ENCODE measurements at places on chromosomes 1 and 21.

DNA sequence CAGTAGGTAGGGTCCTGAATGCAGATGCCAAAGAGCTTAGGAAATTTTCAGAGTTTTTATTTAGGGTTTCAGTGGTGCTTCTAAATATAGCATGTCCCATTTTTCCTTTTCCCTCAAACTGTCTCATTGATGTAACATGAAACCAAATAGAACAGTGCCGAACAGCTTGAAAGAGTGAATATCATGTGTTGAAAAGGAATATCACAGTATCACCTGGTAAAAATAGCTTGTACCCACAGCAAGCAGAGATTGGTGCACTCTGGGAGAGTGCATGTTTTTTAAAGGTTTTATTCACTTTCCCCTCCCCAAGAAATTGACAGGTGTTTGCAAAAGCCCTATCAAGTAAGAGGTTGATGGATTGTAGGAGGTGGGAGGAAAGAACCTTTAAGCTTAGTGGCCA is 41.9 kb upstream of the ELAVL4 start:
- DNase-seq: no peak

DNA sequence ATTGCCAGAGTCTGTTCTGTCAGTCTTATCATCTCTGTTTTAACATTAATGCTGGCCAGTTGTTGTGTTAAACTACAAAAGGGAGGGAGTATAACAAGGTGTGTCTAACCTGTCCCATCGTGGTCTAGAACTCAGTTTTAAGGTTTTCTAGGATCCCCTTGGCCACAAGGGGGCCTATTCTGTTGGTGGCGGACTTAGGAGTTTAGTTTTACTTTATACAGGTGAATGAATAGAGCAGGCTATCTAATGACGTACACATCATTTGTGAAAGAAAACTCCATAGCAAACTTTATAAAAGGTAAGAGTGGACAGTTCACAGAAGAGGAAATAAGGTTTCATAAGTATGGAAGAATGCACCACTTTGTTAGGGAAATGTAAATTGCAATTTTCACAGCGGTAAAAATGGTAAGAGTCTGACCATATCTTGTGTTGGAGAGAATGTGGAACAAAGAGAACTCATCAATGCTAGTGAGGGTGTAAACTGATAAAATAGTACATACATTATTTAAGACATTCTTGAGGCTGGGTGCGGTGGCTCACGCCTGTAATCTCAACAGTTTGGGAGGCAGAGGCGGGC is 2.5 kb upstream of the ATF6 start:
- DNase-seq: peak; percentile 58

DNA sequence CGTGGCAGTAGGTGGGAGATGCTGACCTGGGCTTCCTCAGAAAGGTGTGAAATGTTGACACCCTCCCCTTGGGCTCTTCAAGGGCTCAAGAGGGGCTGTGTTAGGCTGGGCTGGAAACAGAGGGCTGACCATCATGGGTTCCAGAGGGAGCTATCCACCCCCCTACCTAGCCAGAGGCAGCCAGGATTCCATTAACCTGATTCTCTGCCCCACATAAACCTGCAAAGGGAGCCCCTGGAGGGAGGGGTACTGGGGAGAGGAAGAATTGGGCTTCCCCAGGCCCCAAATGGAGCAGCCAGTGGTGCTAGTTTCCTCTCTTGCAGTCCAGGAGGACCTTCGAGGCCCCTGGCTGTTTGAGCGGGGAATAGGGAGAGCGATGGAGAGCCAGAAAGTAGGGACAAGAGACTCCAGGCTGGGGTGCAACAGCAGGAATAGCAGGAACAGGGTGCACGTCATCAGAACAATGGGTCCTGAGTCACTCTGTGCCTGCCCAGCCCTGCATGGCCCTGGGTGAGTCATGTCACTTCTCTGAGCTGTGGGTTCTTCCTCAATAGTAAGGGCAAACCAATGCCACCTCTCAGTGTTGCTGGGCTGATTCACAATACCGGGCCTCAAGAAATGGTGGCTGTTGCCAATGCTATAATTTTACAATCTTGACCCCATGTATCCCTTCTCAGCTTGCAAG is 121.2 kb downstream of the EPHB2 start:
- DNase-seq: peak; percentile 32

DNA sequence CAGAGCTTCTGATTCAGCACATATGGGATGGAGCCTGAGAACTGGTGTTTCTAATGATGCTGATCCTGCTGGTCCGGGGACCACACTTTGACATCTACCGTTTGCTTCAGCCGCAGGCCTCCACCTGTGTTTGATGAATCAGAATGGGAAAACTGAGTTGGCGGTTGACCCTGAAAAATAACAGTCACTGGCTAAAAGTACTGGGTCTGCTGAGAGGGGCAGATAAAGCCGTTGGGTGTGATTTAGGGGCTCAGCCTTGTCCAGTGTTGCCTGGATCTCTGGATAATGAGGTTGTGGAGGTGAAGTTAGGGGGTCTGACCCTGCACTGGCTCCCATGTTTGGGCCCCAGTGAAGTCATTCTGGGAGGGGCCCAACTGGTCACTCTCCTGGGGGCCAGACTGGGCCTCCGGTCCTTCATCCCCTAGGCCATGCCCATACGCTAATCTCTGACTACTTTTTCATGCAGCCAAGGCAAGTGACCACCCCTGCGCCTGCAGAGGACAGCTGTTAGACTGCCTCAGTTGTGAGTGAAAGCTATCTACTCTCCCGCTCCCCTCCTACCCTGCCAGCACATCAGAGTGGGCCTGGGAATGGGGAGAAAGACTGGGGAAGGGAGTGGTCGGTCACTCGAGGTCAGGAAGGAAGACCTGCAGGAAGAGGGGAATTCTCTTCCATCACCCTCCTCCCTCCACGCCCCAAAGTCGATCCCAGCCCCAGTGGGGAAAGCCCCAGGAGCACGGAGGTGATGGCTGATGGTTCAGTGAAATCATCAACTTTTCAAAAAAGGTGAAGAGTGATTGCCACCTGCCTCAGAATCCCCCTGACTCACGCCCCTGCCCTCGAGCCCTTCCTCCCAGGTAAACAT is 27.7 kb downstream of the VASH2 start:
- no peak for DNase-seq
